Uterine smooth muscle cell (primary cell): ENCODE measurements at places on chromosomes 4 and X. TPM values are rescaled to one million over a fixed set of nuclear protein-coding genes. Genes with fewer than 3 reads are reported as not detected.

The CLCN4 gene
- 0.62 and 0.77 TPM in 2 replicates for total RNA-seq

The AWAT2 gene
- not detected in 2 replicates for total RNA-seq

The CXCL5 gene
- 0.25 and 0.44 TPM in 2 replicates for total RNA-seq

The CNKSR2 gene
- total RNA-seq: 1.1 and 2.4 TPM in 2 replicates

The MAGED4B gene
- total RNA-seq: 19.7 and 41.5 TPM in 2 replicates

The PDLIM3 gene
- 5.2 and 9.3 TPM in 2 replicates for total RNA-seq

The MAGEA4 gene
- not detected in 2 replicates for total RNA-seq

The ART3 gene
- total RNA-seq: not detected in 2 replicates

The EGFL6 gene
- total RNA-seq: not detected in 2 replicates

The RBM47 gene
- 3.3 and 4.4 TPM in 2 replicates for total RNA-seq

The TKTL2 gene
- under 0.01 TPM in 1 of 2 replicates, not detected in the other for total RNA-seq

The ALB gene
- total RNA-seq: 0.12 TPM in 1 of 2 replicates, not detected in the other

The BEX1 gene
- total RNA-seq: 3.1 and 4.4 TPM in 2 replicates

The ARX gene
- total RNA-seq: not detected in 2 replicates

The PHEX gene
- 0.55 and 1.00 TPM in 2 replicates for total RNA-seq

The SLITRK4 gene
- 0.50 and 1.2 TPM in 2 replicates for total RNA-seq

The TCEAL7 gene
- total RNA-seq: 44.3 and 50.5 TPM in 2 replicates

The TLR3 gene
- total RNA-seq: 1.5 and 1.8 TPM in 2 replicates

The TLR2 gene
- total RNA-seq: 0.44 and 0.62 TPM in 2 replicates

The KIT gene
- total RNA-seq: 0.89 and 1.00 TPM in 2 replicates

The ZFP42 gene
- total RNA-seq: not detected in 2 replicates

The UCP1 gene
- total RNA-seq: not detected in 2 replicates

The PAK3 gene
- total RNA-seq: 1.3 and 2.9 TPM in 2 replicates

The CENPVL3 gene
- not detected in 2 replicates for total RNA-seq

The MGARP gene
- 3.1 and 8.0 TPM in 2 replicates for total RNA-seq

The SH3RF1 gene
- total RNA-seq: 31.9 and 33.2 TPM in 2 replicates

The CYBB gene
- under 0.01 TPM in 1 of 2 replicates, not detected in the other for total RNA-seq

The FGF2 gene
- total RNA-seq: 40.9 and 125 TPM in 2 replicates

The NLGN4X gene
- under 0.01 TPM in 1 of 2 replicates, not detected in the other for total RNA-seq

The DSPP gene
- total RNA-seq: not detected in 2 replicates

The RPS6KA6 gene
- 14.6 and 17.0 TPM in 2 replicates for total RNA-seq

The ESX1 gene
- 0.12 TPM in 1 of 2 replicates, not detected in the other for total RNA-seq

The CLTRN gene
- total RNA-seq: 0.12 TPM in 1 of 2 replicates, not detected in the other

The GPR119 gene
- not detected in 2 replicates for total RNA-seq

The GAGE12J gene
- total RNA-seq: not detected in 2 replicates

The ZCCHC4 gene
- 20.0 and 22.1 TPM in 2 replicates for total RNA-seq

The ANOS1 gene
- total RNA-seq: 7.9 and 12.5 TPM in 2 replicates

The RAP1GDS1 gene
- 85.9 and 103 TPM in 2 replicates for total RNA-seq

The PDGFRA gene
- total RNA-seq: 152 and 220 TPM in 2 replicates

The NUP62CL gene
- 0.11 and 0.25 TPM in 2 replicates for total RNA-seq

The BST1 gene
- 2.7 and 3.1 TPM in 2 replicates for total RNA-seq

The FGF16 gene
- under 0.01 TPM in 1 of 2 replicates, not detected in the other for total RNA-seq

The PTPN13 gene
- total RNA-seq: 69.2 and 91.1 TPM in 2 replicates

The PAGE5 gene
- total RNA-seq: not detected in 2 replicates

The SLC10A7 gene
- 11.2 and 12.5 TPM in 2 replicates for total RNA-seq

The PORCN gene
- 4.3 and 5.2 TPM in 2 replicates for total RNA-seq

The SLC35A2 gene
- 13.9 and 14.6 TPM in 2 replicates for total RNA-seq

The ADAM29 gene
- total RNA-seq: not detected in 2 replicates

The CHRDL1 gene
- total RNA-seq: 0.25 and 1.2 TPM in 2 replicates

The NPY2R gene
- total RNA-seq: not detected in 2 replicates

The NCAPG gene
- total RNA-seq: 22.2 and 87.8 TPM in 2 replicates

The NWD2 gene
- not detected in 2 replicates for total RNA-seq

The ARHGEF6 gene
- total RNA-seq: 9.4 and 12.5 TPM in 2 replicates

The L1CAM gene
- 2.7 and 5.5 TPM in 2 replicates for total RNA-seq

The SSX2 gene
- not detected in 2 replicates for total RNA-seq

The FAM241A gene
- total RNA-seq: 1.6 and 3.2 TPM in 2 replicates
